Stimulated activated CD4-positive, alpha-beta T cell treated with anti-CD3 and anti-CD28 coated beads, Interleukin-4, amount 100 ng/mL, for 1 hour (primary cell): ENCODE measurements at places on chromosomes 3 and 15.

DNA sequence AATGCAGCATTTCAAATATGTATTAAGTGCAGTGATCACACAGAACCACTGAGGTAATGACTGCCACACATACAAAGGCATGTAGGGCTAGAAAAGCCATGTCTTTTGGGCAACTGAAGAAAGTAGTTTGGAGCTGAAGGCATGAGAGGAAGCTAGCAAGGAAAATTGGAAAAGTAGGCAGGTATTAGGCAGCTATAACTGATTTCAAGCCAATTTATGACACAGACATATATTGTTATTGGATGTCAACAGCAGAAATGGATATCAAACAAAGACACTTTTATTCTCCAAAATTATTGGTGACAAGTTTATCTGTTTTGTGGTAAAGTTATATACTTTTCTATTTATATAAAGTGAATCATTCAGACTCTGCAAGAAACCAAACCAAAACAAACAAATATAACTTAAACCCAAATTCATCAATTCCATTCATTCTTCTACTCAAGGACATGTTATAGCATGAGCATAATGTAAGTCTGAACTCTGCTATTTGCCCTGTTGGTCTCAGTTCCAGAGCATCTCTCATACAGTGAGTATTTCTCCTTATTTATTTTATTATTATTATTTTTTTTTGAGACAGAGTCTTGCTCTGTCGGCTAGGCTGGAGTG is 307.4 kb upstream of the COL8A1 start:
- no peak for DNase-seq

DNA sequence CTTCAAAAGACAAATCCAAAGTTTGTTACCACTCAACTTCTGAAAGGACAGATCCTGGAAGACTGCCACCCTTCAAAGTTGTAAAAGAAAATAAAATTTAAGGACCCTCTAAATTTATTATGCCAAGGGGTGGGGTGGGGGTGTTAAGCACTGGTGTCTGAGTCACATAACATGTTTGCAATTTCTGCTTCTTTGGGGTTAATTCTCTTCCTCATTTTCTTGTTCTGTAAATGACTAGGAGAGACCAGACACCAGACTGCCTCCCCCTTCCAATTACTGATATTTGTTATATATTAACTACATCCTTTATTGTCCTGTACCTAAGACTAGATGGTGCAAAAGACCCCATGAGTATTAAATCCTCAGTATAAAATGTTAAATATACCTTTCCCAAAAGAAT is 242.8 kb downstream of the ZNF385D start:
- DNase-seq = no peak

GRCh38 chr15:71627188-71627587 is 183.2 kb upstream of the NR2E3 start:
- DNase-seq = no peak

DNA sequence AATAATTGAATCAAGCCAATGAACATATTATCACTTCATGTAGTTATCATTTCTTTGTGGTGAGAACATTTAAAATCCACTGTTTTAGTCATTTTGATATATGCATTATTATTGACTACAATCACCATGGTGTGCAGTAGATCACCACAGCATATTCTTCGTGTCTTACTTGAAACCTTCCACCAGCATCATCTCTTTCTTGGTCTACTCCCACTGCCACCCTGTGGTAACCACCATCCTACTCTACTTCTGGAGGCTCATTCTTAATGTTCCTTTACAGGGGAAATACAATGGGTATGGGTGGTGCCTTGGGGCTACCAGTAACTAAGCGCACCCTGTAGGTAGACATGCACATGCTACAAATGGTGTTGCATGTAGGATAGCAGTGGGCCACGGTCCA is 25.4 kb downstream of the PXK start:
- DNase-seq = no peak

DNA sequence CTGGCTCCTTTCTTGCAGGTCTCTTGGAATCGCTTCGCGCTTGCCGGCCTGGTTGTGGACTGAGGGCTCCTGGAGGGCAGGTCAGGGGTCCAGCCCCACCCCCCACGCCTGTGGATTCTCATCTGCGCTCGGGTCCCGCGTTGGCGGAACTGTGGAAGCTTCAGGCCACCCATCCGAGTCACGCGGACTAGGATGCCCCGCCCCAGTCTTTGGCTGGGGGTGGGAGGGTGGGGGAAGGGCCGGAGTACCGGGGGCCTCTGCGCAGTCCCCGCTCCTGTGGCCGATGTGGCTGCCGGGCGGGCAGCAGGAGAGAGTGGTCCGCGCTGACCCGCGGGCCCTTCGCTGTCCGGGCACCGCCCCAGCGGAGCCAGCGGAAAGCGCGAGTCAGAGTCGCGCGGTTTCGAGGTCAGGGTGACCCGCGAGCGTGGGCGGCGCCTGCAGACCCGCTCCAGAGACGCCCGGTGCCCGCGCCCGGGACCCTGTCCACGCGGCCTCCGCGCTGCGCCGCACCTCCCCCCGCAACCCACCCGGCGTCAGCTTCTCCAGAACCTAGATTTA is 114.2 kb downstream of the KLF13 start:
- peak; percentile 54 for DNase-seq

DNA sequence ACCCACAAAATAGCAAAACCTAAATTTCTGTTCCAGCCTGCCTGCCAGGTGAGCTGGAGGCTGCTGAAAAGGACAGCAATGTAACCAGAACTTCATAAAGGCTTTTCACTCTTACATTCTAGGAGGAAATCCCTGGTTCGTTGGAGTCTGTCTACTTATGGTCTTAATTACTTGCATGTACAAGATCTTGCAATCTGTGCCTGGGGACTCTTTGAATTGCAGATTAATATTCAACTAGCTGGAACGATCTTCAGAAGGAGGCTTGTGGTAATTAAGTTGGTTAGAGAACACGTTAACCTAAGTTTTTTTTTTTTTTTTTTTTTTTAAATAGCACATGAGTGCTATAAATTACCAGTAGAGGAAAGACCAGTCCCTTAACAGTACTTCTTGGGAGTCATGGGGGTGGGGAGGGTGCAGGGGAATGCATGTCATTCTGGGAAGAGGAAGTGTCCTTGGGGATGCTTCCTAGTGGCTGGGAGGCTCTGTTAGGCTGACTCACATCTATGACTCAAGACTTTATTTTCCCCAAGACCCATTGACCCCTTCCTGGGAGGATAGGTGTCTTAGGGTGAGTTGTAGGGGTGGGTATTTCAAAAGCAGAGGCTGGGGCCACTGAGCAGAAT is 139.8 kb downstream of the RAB11A start:
- no peak for DNase-seq

DNA sequence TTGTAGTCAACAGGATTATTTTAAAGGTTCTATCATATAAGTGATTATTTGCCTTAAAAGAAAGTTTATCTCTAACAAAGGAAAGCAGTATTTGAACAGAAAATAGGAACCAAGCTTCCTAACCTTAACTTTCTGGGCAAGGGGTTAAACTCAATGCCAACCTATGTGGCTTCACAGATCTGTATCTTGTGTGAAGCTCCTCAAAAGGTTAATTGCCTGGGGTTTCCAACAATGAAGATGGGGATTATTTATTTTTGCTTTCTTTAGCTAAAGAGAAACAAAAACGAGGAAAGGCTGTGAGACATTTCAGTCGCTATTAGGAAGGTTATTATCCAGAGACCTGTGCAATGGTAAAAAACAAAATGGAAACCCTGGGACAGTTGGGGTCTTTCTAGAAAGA is 1.1 kb upstream of the WDR82 start:
- DNase-seq = no peak

DNA sequence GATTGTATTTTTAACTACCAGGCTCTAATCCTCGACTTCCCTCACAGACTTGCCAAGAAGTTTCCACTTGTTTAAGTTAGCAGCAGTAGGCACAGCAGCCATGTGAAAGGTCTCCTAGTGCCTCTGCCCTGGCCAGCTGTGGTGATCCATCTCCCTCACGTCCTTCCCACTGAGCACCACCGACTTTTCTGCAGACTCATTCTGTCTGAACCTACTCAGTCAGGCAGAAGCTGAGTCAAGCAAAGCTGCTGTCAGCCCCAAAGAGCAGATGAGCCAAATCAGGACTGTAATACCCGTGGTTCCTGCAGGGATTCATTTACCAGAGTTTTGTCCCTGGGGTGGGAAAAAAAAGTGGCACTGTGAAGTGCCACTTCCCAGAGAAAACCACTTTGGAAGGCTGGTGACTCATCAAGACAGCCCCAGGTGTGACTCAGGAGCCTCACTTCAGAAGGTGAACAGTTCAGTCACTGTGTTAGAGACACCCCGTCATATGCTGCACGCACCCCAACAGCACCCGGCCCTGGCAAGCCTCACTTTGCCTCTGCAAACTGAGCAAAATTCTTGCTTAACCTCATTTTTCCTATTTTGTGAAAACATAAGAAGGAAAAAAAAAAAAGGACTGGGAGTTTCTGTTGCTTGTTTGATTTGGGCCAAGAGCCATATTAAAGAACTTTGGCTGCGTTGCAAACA is 76.0 kb downstream of the WWTR1 start:
- no peak for DNase-seq

DNA sequence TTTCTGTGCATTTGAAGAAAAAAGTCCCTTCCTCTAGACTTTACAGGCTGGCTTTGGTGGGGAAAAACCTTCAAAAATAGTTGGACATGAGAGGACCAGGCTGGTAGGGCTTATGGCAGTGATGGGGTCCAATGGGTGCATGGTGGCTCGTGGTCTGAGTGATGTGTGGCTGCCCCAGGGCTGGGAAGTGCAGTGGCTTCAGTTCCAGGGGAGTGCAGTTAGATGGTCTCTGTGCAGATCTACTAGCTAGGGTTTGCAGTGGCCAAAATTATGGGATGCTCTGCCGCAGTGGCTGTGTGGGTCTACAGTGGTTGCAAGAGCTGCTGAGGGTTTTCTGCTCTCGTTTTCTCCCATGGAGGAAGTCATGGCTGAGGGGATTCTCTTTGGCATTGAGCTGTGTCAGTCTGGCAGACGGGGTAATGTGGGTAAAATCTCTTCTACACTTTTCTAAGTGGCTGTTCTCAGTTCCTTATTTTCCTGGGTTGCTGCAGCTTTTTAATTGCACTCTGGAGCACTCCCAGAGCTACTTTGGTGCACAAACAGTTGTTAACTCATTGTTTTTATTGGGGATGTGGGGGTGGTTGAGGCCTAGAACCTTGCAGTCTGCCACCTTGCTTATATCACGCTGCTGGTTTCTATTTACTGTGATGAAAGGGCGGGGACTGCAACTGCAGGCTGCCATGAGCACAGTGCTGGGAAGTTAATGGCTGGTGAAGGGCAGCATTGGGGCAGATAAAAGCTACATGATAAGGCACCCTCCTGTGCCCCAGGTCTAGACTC is 1324.6 kb downstream of the NSUN3 start:
- DNase-seq = no peak
